ENCODE measurements at places on chromosomes 1 and 21.

DNA sequence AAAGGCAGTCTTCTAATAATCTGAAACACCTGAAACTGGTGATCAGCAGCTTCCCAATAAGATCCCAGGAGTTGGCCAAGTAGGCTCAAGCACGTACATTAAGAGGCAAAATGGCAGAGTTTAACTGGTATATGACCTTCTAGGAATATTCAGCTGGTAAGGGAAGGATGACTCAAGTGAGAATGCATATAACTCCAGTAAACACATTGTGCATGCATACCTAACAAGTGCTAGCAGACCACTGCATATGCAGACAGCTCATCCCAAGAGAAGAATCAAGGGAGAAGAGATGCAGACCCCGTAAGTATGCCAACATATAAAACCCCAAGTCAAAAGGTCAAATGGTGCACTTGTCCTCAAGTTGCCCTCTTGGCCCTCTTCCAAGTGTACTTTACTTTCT lies 73.0 kb upstream of the ZRANB2 start:
- no peak for DNase-seq

DNA sequence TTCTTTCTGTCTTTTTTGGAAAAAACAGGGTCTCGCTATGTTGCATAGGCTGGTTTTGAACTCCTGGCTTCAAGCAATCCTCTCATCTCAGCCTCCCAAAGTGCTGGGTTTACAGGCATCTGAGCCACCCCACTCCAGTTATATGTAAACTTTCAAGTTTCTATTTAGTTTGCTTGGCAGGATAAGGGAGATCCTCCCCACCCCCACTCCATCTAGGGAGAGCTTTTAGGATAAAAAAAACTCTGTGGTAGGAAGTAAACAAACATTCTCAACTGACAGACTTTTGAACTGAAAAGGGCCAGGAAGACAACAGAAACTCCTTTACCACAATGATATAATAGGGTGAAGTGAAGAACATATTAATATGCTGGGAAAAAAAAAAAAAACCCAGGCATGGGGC lies 41.0 kb upstream of the ZNF326 start:
- no peak for DNase-seq

GRCh38 chr1:174874331-174875053 lies 125.3 kb upstream of the CACYBP start:
- no peak for DNase-seq

DNA sequence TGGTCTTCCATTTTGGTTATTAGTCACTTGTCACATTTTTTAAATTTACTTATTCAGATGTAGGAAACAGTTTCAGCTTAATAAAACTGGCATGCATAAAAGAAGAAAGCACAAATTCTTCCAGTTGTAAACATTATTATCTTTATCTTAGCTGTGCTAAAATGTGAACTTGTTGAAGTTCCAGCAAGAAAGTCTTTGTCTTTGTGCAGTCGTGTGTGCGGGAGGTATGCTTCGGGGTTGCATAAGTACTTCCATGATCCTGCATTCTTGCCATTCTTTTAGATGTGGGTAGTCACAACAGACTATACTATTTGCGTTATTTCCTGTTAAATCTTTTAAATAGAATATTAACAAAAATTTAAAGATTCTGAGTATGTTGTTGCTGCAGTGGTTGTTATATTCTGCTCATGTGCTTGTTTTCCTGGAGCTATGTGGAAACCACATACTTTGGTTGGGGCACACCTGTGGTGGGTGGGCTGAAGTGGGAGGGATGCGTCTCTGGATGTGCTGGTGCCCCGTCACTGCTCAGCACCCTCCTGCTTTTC lies 49.9 kb downstream of the CBS start:
- DNase-seq: no peak

DNA sequence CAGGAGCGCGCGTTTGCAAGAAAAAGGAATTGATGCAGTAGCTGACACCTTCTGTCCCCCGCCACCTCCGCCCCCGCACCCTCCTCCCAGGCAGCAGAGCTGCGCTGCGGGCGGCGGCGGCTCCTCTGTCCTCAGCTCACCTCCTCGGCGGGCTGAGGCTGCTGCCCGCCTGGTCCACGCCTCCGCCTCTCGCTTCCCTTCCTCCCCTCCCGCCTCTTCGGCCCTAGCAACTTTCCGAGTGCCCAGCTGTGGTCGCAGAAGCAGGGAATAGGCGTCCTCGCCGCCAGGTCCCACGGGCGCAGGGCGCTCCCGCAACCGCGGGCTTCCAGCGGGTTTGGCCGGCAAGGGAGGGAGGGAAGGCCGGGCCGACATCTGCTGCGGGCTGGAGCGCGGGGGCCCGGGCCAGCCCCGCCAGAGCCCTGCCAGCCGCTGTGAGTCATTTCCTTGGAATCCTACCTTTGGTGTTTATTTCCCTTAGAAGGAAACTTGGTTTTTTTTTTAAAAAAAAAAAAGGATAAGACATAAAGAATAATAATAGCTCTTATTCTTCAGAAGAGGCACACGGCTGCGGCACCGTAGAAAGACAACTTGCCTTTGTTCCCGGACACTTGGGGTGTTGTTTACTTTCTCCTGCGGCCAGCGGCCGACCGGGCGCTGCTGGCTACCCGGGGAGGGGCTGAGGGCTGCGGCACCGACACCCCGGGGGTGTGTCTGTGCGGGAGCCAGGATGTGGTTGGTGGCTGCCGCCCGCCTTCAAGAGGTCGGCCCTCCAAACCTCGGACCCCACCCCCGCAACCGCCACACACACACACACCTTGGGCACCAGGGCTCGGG lies 1.1 kb downstream of the SERTAD4 start:
- no peak for DNase-seq

GRCh38 chr1:51962486-51963356 lies 27.8 kb downstream of the RAB3B start:
- DNase-seq: no peak

DNA sequence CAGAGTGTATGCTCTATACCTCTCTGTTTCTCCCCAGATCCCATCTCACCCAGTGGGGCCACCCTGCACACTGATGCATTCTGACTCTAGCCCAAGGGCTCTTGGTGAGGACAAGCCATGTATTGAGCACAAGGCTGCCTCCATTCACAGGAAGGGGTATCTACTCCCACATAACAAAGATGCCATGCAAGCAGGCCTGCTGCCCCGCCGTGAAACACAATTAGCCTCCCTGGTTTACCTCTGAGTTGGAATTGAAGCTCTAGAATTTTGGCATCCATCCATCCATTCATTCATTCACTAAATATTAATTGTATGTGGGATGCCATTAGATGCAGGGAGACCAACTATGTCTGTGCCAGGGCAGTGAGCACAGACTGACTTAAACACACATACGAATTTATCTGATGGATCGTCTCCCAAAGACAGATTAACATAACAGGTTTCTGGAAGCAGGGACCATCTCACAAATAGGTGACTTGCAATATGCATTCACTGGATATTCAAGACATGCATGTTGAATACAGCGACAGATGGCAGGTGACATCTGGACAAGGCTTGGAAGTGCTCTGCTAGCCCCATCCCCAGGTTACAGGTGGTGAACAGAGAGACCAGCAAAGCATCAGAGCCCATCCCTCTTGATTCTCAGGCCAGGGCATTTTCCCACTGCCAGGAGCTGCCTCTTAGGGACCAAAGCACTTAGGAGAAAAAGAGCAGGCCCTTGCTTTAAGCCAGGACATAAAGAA lies 34.3 kb downstream of the TRABD2B start:
- no peak for DNase-seq

DNA sequence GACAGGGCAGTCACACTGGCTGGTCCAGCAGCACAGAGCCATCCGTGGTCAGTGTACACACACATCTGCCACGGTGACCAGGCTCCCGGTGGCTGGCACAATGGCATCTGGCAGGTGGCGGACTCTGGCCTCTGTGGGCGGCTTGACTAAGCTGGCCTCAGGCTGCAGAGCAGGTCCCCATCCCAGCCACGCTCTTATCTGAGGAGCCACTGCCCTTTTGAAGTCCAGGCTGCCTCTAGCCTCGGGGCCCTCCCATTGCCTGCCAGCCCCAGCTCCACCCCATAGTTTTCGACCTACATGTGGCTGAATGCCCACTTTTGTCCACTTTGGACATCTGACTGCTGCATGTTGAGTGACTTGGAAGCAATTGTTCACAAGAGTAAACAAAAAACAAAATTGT lies 29.9 kb upstream of the EDN2 start:
- DNase-seq: no peak

- DNase-seq: no peak
These were observed at the start of gene LIN28A for GRCh38 chr1:26410706-26411623. Gene LIN28A, plus strand, starts transcription at chr1:26410817. Its CDS starts 75 bp downstream, at chr1:26410892.

DNA sequence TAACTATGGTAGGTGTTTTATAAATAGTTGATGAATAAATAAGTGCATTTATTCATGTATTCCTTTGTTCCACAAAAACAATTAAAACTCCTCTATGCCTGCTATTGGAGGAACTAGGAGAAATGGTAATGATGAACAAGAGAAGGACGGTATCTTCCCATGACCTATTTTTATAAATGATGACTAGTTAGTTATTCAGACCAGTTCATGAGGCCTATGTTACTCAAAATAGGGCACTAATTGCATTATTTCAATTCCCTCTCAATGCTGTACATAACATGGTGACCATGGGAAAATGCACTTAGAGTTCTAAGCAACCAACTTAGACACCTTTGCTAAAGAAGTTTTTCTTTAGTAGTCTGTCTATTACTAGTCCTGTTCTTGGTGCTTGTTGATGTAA lies 53.1 kb downstream of the XCL1 start:
- DNase-seq: no peak

GRCh38 chr1:179867493-179868330 lies 9.9 kb downstream of the TOR1AIP2 start:
- peak; percentile 53 for DNase-seq

- DNase-seq: no peak
These were observed 216.0 kb downstream of the DYRK1A start for GRCh38 chr21:37582590-37582989.

- no peak for DNase-seq
These were observed 2.2 kb upstream of the EIF2B3 start for GRCh38 chr1:44988531-44989156.

DNA sequence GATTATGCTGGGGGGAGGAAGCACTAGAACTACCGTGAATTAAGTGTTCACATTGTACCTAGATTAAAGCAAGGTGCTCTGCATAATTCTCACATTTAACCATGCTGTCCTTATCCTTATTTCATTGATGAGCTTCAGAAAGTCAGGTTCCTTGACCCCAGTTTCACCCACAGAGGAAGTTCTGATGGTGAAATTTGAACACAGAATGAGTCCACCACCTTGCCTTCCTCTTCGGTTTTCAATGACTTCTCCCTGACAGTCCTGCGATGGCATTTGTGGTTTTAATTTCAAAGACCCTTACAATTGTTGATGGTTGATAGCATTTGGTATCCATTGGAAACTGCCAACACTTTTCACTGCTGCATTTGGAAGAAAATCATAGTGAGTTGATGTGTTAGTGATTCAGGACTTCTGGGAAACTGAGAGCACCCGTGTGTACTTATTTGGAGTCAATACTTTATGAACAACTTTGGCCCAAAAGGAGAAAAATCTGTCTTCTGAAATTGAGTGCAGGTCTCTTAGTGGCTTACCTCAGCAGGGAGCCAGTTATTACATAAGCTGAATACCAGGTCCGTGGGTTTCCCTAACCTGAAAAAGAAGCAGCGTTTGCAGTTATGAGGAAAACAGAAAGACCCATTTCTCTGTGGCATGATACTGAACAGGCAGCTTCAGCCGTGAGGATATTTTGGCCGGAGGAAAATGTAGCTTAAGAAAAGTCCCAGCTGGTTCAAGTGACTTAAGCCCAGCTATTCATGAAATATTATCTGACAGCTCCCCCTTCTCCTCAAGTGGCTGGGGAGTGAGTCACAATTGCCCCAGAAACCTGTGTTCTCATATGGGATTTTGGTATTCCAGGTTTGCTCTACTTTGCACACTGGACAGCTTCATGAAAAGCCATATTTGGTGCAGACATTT lies 47.5 kb downstream of the ROR1 start:
- no peak for DNase-seq

- DNase-seq: no peak
These were observed 146.8 kb upstream of the NRIP1 start for GRCh38 chr21:15211491-15212133.

- DNase-seq: no peak
These were observed 246.3 kb downstream of the FGGY start for GRCh38 chr1:59543211-59543668.

- no peak for DNase-seq
These were observed 111.2 kb upstream of the JUN start for GRCh38 chr1:58895082-58895481.

DNA sequence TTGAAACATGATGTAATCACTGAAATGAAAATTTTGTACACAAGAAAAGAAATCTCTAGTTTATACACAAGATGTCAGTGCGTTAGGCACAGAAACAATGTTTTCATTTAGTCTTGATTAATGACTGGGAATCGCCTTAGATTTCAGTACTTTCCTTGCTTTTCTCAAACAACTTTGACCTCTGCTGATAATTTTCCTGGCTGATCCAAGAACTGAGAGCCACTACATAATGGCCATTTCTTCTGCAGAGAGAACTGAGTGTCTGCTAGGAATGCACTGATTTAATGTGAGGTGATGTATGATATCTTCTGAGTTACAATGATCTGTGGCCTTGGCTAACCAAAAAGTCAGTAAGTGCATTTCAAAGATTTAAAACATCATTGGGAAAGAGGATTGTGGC lies 308.1 kb downstream of the CTH start:
- no peak for DNase-seq

- DNase-seq: no peak
These were observed 19.1 kb downstream of the ASPM start for GRCh38 chr1:197127246-197127912.

GRCh38 chr1:77126307-77126706 lies 92.9 kb downstream of the PIGK start:
- peak; percentile 15 for DNase-seq

DNA sequence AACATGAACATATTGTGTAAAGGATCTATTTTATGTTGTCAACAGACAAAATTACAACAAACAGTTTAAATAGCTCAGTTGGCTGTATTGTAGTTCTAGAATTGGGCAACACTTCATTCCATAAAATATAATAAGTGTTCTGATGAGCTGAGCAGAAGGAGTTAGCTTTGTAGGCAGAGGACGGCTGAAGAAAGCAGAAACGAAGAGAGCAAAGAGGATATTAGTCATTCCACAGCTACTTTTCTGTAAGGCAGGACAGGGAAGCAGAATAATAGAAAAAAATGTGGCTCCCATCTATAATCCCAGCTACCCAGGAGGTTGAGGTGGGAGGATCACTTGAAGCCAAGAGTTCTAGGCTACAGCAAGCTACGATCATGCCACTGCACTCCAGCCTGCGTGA lies 20.2 kb upstream of the IVNS1ABP start:
- DNase-seq: no peak

DNA sequence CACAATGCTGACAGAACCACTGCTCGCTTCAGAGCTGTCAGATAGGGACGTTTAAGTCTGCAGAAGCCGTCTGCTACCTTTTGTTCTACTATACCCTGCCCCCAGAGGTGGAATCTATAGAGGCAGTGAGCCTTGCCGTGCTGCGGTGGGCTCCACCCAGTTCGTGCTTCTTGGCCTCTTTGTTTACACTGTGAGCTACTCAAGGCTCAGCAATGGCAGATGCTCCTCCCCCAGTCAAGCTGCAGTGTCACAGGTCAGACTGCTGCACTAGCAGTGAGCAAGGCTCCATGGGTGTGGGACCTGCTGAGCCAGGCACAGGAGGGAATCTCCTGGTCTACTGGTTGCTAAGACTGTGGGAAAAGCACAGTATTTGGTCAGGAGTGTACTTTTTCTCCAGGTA lies 47.1 kb downstream of the LEPR start:
- no peak for DNase-seq

Measured in CD4-positive, alpha-beta T cell treated with Interleukin-15 for 4 hours (primary cell).